ENCODE measurements at places on chromosomes 2 and 18.
A peak's percentile ranks its signal among the peaks of the same experiment; 100 is the strongest.

DNA sequence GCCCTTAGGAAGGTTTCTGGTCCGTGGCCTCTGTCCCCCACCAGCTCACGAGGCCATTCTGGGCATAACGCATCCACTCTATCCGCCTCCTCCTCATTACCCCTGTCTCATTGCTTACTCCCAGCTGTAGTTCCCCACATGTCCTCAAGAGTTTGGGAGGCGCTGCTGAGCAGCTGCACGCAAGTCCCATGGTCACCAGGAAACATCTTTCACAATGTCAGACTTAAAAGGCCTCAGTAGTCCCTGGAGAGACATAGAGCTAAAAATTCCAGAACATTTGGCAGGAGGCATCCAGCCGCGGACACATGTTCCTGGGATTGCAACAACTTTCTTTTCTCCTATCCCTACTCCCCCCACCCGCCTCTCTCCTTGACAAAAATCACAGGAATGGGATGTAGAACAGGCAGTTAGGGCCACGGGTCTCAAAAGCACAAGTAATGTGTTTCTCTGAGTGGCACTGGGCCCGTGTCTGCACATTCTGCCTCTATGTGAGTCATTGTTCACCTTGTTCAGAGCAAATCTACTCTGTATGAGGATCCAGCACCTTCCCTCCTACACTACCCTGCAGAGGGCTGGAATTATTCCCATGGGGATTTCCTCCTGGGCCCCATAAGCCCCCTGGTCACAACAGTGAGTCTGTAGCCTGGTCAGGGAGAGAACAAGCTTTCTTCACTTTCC lies 8.1 kb downstream of the LBH start:
- peak; percentile 56 for DNase-seq

DNA sequence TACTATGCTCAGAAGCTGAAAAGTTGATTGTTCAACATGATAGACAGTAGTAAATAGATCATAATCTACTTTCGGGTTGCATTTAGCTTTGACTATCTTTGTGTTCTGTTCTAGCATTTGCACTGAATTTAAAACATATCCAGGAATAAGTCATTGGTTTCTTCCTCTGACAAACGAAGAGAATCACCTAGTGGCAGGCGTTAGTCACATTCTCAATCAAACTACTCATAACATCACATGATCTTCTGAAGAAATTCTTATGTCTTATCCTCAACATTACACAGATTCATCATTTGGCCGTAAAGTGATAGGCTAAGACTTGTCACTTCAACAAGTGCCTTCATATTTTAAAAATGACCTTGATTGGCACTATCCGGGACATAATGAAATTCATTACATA lies 63.6 kb upstream of the TTC21B start:
- DNase-seq, result no peak

DNA sequence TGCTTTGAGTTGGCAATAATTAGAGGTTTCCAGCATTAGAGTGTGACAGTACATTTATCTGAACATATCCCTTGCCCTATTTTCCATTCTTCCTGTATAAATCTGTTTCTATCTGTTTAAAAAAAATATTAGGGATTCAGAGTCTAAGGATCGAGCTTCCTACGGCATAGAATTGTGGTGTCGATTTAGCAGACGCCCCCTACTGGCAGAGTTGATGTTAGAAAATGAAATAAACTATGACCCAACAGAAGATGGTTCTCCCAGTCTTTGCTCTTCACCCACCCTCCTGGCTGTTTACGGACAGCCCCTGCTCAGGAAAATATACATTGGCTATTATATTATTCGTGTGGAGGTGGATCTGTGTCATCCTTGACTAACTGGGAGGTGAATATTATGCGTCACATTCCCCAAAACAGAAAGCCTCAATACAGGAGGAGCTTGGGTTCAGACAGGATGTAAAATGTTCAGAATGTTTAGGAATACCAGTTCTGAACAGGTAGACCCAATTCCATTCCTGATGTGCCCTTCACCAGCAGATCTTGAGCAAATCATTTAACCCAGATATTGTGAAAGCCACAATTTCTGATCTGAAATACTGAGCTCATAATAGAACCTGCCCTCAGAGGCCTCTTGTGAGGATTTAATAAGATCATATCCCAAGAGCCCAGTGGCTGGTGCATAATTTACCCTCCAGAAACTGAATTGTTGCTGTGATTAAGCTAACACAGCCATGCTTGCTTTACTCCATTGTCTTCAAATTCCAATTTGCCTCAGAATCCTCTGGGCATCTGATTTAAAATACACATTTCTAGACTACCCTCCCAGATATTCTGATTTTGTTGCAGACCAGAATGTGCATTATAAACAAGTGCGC lies 10.8 kb upstream of the ERMN start:
- DNase-seq, result peak; percentile 28

GRCh38 chr18:55778788-55779690 lies 191.0 kb upstream of the TCF4 start:
- no peak for DNase-seq

DNA sequence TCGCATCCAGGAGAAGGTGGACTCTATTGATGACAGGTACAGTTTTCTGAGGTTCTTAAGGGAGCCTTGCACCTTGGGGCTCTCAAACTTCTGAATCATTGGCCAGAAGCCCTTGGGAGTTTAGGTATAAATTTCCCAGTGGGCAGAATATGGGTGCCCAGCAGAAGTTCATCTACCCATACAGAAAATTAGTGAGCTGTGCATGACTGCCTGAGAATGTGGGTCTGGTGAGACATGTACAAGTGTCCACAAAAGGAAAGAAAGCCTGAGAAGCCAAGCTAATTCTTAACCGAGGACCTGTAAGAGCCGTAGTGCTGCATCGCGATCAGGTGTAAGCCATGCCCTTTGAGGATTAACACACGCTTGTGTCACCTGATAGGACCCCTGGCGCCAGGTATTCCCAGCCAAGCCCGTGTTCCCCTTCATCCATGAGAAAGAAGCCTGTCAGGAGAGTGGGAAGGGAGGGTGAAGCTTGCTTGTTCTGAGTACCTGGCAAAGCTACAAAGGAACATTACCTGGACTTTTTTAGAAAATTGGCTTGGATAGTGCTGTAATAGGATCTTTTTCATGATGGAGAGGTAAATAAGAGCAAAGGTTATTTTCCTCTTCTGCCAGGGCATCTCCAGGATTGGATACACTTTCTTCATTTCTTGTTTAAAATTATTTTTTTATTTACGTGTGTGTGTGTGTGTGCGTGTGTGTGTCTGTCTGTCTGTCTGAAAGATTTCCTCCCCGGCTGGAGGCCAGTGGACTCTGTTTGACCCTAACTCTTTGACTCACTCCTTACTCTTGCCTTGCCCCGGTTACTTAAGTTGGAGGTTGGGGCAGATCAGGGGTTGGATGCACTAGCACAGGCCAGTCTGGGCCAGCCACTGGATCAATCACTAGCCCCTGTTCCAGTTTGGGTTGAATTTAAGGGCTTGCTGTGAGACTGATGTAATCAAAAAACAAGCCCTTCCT lies 90.4 kb upstream of the EML6 start:
- no peak for DNase-seq

DNA sequence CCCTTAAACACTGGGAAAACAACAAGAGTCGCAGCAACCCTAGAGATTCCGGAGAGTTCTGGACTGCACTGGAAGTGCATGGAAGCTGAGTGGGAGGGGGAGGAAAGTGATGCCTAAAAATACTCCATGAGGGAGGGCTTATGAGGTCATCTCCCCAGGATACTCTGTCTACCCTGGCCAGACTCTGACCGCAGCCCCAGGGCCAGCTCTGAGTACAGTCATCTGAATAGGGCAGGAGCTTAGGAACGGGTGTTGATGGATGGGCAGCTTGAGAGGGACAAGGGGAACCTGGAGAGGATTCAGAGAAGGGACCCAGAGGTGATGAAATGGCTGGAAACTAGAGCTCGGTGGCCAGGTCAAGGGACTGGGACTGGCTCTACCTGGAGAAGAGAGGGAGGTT lies 79.3 kb upstream of the IGFBP5 start:
- DNase-seq, result no peak

GRCh38 chr18:24344509-24344908 lies 53.1 kb downstream of the OSBPL1A start:
- DNase-seq, result no peak

- DNase-seq, result no peak
Observed at GRCh38 chr2:28713577-28714298, 37.9 kb upstream of the PPP1CB start.

- no peak for DNase-seq
Observed at GRCh38 chr2:3334392-3335345, 42.9 kb downstream of the EIPR1 start.

GRCh38 chr2:98936353-98937351 lies 627 bp upstream of the CRACDL start:
- DNase-seq, result peak; percentile 8
